ENCODE measurements at places on chromosomes 1 and 21.
A peak's percentile ranks its signal among the peaks of the same experiment; 100 is the strongest.

DNA sequence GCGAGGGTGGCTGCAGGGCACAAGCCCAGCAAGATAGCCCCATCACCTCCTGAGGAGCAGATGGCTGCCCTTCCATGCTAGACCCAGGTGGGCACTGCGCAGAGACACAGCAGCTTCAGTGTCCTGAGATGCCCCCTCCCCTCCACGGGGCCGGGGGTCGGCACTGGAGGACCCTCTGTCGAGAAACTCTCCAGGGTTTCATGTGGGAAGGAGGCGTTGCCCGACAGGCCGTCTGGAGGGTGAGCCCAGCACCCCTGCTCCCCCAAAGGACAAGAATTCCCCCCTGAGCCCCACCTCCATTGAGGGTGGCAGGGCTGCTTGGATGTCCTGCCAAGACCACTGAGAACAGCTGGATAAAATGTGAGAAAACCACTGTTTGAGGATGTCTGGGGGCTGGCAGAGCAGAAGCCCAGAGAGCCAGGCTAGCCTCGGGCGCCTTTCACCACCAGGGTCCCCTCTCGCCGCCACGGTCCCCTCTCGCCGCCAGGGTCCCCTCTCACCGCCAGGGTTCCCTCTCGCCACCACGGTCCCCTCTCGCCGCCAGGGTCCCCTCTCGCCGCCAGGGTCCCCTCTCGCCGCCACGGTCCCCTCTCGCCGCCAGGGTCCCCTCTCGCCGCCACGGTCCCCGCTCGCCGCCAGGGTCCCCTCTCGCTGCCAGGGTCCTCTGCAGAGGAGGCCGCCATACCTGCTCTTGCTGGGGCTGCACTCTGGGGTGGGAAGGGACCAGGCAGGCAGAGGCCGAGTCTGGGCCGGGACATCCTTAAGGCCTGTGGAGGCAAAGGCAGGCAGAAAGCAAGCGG lies 44.2 kb downstream of the SLC19A1 start:
- DNase-seq = no peak

DNA sequence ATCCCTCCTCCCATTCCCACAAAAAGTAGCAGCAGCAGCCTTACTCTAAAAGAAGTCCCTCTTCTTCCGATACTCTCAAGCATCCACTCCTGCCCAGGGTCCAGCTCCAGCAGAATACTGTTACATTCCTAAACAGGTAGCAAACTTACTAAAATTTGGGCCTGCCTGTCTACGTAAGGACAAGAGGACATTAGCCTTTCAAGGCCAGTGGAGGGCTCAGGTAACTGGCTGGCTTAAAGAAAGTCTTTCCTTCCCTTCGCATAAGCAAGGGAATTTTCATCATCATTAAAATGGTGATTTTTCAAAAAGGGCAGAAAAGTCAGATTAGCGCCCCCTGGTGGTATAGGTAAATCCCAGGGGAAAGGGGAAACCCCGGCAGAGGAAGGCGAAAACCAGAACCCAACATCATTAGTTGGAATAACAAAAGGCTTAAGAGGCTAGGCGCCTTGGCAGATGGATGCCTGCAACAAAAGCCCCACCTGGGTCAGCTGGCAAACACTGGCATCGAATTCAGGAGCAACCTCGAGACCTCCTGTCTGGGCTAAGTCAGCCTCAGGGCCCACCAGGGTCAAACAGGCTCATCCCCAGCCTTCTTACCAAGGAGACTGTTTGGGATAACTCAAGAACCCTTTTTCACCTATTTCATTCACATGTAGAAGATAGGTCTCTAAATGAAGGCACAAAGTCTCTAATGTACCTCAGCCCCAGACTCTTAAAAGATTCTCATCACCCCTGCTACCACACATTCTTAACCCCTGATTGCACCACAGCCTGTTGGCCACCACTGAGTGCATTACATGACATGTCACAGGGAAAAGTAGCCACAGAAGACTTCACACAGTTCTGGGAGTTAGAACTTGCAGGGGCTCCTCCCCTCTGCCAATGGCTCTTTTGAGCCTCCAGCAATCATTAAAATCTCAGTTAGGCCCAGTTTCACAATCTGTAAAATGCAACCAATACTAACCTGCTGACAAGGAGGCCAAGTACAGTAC lies 36.7 kb downstream of the ERI3 start:
- peak; percentile 37 for DNase-seq

GRCh38 chr1:98919211-98919610 lies 85.5 kb downstream of the PLPPR5 start:
- no peak for DNase-seq

GRCh38 chr1:245246433-245246832 lies 91.6 kb downstream of the KIF26B start:
- no peak for DNase-seq

GRCh38 chr1:8597455-8597854 lies 220.0 kb downstream of the RERE start:
- DNase-seq = no peak

Data from muscle of back (tissue), 13 donors.